ENCODE measurements at places on chromosomes 11 and 22. TPM values are rescaled to one million over a fixed set of nuclear protein-coding genes. Genes with fewer than 3 reads are reported as not detected.

GRCh38 chr22:49575703-49576081 is 252.0 kb downstream of the BRD1 start:
- DNase-seq: no peak

- DNase-seq: peak; percentile 67
These were observed 73.2 kb downstream of the KIAA1671 start for GRCh38 chr22:25025491-25026400.

DNA sequence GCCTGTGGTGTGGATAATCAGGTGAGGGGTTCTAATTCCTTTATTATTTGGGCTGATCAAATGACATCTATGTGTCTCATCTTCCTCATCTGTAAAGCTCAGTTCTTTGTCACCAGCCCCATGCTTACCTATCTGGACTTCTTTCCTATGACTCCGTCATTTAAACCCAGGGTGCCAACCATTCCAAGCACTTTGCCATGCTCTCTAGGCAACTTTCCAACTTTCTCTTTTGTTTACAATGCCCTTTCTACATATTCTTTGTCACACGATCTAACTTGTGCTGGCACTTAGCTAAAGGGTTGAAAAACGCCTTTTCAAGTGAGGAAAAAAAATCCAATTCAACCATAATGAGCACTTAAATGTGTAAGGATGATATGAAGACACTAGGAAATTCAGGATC is 27.9 kb downstream of the EXPH5 start:
- DNase-seq: no peak

- peak; percentile 55 for DNase-seq
These were observed 57.5 kb upstream of the ANO1 start for GRCh38 chr11:70020336-70021214.

DNA sequence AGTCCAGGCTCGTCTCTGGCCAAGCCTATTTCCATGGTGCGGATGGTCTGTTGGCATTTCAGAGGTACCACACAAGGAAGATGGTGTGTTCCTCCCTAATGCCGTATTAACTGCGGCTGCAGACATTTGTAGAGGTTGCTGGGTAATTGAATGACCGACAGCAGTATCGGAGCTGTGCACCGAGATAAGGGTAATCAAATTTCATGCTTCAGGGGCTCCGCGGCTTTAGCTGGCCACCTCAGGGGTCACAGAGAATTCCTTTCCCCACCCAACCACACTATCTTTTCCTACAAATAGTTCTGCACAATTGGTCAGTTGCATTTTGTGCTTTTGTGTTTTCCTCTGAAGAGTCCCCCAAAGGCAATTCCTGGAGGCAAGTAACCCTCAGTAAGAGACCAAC is 297.4 kb downstream of the OPCML start:
- DNase-seq: no peak

- no peak for DNase-seq
These were observed 358.3 kb downstream of the METTL15 start for GRCh38 chr11:28466506-28466905.

GRCh38 chr22:40890881-40891280 is 29.0 kb upstream of the DNAJB7 start:
- peak; percentile 19 for DNase-seq

GRCh38 chr11:18191376-18191775 is 18.7 kb downstream of the MRGPRX4 start:
- DNase-seq: no peak

Gene PKNOX2
- 0.08 TPM for polyA plus RNA-seq
